NCI-H1417 treated with DMSO at 0.1 percent for 48 hours (cell line): ENCODE measurements at places on chromosomes 5 and 9.

GRCh38 chr9:82353631-82354278, 365.2 kb downstream of the SPATA31D1 start:
- no peak for DNase-seq

DNA sequence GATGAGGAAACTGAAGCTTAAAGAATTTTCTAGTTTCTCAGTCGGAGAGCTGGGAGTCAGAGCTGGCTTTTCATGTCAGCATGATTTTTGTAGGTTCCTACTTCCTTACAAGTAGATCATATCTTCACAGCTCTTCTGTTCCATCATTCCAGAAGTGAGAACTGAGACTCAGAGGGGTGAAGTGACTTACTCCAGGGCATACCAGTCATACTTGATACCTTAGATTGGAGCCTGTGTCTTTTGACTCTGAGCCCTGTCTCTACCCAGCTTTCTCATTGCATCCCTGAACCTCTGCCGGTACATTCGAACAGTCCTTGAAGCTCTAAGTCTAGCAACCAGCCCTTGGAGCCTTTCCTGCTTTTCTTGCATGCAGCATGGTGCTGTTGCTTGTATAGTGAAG, 53.3 kb downstream of the MCCC2 start:
- DNase-seq: no peak

GRCh38 chr9:75147638-75148037, 59.3 kb downstream of the OSTF1 start:
- no peak for DNase-seq

- DNase-seq: no peak
These were observed 51.2 kb upstream of the ROR2 start for GRCh38 chr9:92001244-92001643.

DNA sequence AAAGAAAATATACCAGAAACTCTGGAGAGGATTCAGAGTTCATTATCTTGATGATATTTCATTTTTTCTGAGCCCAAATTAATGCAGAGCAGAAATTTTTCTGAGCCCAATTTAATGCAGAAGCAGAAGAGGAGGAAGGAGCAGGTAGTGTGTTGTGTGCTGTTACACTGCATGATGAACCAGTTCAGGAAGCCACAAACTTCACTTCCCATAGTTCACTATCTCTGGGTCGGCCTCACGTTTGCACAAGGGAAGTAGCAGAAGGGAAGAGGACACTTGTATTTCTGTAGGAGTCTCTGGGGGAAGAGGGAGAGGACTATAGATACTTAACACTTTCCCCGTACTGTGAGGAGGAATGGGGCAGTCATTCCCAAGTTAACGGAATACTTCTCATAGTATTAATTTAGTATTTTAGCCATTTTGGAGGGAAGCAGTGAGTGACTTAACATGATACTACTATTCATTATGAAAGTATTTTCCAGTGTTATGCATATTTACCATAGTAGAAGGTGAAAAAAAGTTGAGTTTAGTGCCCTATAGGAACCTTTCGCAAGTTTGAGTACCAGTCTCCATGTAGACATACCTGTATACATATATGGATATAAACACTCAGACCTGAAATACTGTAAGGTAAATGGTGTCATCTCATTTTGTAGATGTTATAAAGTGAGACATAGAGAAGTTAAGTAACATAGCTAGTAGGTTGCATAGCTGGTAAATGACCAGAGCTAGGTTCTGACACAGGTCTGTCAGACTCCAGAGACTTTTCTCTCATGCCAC, 30.0 kb downstream of the XPA start:
- no peak for DNase-seq

- no peak for DNase-seq
These were observed 1458.8 kb upstream of the ACO1 start for GRCh38 chr9:30925635-30926034.

DNA sequence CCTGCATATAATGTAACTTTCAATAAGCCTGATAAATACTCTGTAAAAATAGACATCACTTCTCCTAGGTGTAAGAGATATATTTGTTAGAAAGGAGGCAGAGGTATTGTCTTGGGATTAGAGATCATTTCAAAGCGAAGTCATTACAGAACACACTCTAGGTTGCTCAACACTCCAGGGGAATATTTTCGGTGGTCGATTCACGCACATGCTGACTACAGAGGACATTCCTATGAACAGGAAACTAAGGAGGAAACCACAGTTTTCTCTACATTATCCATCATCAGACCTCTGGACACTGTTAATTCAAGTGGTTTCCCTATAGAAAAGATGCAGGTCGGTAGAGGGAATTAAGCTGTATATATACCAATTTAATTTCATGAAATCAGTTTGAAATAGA, 370.0 kb downstream of the NDUFS4 start:
- DNase-seq: no peak

DNA sequence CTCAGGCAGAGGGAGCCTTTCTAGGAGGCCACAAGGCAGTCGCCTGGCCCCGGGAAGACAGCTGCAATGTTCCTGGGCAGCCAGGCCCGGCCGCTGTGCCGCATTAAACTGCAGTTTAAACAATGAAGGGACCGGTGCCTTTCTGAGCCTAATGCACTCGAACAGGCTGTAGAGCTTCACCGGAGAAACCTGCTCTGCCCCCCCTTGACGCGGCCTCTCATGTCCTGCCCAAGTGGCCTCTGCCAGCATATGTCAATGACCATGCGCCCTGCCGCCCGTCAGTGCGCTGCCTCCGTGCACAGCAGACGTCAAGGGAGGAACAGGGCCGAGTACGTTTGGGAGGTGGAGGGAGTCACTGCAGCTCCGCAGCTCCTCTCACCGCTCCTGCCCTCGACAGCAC, 38.4 kb upstream of the BARHL1 start:
- no peak for DNase-seq

DNA sequence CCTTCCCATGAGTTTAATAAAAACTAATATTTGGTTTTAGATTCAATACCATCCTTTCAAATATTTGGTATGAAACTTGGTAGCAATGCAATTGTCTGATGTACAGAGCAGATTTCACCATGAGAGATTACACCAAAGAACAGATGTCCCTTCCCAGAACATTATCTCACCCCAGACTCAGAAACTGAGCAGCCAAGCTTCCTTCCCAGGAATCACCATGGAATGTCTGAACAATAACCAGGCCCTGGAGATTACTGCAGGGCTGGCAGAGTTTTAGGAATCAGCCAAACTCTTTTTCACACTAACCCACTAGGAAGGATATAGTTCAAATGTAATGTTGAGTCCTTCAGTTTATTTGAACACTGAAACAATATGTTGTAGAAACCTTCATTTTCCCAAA, 23.9 kb downstream of the CLTA start:
- no peak for DNase-seq

- no peak for DNase-seq
These were observed 71.8 kb downstream of the TNC start for GRCh38 chr9:115046199-115046598.
